NCI-H2171 (cell line): ENCODE measurements at places on chromosomes 7 and 10.
A peak's percentile ranks its signal among the peaks of the same experiment; 100 is the strongest.

GRCh38 chr7:50730446-50731400 lies 52.0 kb downstream of the GRB10 start:
- DNase-seq: no peak

DNA sequence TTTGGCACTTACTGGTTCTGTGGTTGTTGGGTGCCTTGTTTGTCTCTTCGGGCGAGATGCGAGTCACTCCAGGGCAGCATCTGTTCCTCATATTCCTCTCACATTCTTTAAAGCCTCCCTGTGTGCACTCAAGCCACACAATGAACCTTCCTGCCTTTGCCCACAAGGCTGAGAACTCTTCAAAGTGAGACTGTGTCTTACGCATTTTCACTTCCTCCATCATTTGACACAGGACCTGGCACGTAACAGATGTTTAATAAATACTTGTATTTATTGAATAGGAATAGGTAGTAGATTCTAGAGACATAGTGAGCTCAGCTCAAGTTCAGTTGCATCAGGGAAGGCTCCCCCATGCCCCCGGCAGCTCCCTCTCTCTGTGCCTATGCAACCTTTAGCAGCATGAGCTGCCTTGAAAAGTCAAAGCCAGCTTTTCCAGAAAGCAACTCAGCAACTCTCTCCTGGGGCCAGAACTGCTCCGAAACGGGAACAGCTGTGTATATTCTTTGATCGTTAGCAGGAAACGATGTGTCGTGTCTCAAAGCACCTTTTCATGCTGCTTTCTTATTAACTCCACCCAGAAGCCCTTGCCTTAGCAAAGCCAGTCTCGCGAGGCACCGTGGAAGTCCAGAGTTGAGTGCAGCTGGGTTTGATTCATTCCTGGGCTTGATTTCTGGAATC lies 97.5 kb downstream of the PFKFB3 start:
- no peak for DNase-seq

GRCh38 chr10:60466267-60467201 lies 76.9 kb upstream of the ANK3 start:
- no peak for DNase-seq

DNA sequence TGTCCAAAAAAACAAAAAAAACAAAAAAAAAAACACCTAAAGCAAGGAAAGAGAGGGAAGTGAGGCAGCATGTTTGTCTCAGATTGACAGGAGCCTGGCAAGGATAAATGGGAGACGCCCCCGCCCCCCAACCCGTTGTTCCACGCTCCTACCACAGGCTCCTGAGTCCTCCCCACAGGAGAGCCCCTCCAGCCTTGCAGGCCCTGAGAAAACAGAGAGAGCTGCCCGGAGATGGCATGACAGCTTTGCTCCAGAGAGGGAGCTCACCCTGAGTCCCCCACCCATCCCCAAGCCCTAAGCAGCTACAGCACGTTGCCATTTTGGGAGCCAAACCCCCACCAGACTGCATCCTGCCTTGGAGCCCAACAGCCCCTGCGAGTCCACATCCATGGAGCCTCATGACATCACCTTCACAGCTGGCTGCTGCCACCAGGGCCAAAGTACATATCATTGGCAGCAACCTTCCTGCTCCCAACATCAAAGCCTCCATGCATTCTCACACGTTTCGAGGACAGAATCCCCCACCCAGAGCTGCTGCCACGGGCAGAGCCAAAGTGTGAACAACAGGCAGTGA lies 1283.3 kb downstream of the TYW1 start:
- DNase-seq: no peak

- no peak for DNase-seq
These were observed 14.3 kb upstream of the TRIM8 start for GRCh38 chr10:102629661-102630614.

DNA sequence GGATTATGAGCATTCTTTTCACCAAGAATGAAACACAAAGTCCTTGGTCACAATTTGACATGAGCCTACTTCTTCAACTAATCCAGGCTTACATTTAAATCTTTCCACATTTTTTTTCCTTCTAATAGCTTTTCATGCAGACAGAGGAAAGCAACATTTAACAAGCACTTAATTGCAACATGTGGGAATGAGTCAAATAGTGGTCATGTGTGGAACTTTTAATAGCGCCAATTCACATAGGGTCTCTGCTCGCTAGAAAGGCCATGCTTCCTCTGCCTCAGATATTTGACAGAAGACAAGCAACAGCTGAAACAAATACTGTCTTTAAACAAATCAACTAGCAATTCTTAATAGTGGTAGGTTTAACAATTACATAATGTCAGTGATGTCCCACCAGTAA lies 285.9 kb upstream of the ETV1 start:
- no peak for DNase-seq

DNA sequence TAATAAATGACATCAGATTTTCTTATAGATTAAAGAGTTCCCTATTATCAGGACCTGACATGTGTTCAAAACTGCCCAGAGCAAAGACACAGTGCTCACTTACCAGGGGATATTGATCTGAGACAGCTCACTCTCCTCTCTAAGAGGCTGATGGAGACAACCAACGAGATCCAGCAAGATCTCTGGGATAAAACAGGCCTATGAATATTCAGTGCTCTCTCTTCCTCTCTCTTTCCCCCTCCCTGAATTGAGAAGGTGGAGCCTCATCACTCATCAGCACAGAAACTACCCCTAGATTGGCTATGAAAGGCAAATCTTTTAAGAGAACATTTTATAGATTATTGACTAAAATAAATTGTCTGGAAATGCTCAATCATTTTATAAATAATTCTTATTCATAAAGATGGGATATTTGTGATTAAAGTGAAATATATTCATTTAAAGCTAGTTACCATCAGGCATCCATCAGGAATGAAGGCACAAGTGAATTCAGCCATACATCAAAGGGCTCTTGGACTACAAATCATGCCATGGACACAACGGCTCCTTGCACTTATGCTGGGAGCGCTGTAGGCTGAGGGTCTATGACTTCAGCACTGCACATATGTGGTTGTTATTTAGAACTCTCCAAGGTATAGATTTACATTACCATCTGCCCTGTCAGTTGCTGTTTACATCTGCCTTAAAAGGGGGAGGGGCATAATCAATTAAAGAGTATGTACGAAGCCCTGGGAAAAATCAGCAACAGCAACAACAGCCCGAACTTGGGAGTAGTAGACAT lies 3.4 kb upstream of the PPP1R17 start:
- DNase-seq: peak; percentile 95

DNA sequence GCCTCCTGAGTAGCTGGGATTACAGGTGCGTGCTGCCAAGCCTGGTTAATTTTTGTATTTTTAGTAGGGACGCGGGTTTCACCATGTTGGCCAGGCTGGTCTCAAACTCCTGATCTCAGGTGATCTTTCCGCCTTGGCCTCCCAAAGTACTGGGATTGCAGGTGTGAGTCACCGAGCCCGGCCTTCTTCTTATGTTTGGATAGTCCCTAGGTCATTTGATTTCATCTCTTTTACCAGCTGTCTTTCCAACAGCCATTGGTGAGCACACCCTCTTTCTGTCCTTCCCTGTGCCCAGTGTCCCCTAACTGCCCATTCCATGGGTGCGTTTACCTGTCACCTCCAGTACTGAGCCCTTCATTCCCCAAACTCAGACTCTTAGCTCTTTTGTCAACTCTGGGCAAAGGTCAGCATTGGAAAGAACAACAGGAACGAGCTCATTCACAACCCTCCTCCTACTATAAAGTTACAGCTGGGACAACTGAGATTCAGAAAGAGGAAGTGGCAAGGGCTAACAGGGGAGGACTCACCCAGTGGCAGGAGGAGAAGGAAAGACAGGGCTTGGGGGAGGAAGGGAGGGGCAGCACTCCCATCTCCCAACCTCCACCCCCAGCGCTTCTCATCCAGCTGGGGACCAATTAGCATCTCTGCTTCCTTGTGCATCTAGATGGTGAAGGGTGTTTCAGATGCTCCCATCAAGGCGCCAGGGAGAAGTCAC lies 5.6 kb downstream of the SSC4D start:
- DNase-seq: no peak

- no peak for DNase-seq
These were observed 89.7 kb upstream of the STEAP1B start for GRCh38 chr7:22589641-22590201.

GRCh38 chr7:93861325-93861949 lies 29.1 kb downstream of the TFPI2 start:
- DNase-seq: no peak

GRCh38 chr10:106043863-106044262 lies 1120.6 kb downstream of the SORCS1 start:
- no peak for DNase-seq

GRCh38 chr7:44333911-44334733 lies 8.7 kb upstream of the CAMK2B start:
- DNase-seq: no peak

DNA sequence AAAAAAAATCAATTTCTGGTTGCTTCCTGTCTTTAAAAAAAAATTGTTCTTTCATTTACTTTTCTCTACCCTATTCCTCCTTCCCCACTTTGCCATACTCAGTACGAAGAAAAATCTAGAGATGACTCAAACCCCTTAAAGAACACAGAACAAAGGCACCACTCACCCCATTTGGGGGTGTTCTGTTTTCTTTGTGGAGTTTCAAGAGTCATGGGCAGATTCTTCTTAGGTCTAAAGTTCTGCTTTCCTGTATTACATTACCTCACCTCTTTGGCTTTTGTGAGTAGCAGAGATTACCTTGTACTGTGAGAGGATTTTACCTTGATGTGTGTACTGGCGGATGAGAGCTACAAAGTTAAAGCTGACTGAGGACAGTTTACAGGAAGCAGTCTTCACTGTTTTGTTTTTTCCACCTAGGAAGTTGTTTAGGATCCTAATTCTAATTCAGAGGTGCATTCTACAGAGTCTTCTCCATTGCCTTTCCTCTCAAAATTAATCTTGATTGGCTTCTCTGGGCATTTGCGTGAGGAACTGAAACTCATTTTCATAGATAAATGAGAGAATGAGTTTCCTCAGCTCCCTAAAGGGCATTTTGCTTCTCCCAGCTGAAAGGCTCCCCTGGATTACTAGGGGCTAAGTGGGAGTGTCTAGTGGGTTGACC lies 20.7 kb downstream of the AVL9 start:
- DNase-seq: no peak

DNA sequence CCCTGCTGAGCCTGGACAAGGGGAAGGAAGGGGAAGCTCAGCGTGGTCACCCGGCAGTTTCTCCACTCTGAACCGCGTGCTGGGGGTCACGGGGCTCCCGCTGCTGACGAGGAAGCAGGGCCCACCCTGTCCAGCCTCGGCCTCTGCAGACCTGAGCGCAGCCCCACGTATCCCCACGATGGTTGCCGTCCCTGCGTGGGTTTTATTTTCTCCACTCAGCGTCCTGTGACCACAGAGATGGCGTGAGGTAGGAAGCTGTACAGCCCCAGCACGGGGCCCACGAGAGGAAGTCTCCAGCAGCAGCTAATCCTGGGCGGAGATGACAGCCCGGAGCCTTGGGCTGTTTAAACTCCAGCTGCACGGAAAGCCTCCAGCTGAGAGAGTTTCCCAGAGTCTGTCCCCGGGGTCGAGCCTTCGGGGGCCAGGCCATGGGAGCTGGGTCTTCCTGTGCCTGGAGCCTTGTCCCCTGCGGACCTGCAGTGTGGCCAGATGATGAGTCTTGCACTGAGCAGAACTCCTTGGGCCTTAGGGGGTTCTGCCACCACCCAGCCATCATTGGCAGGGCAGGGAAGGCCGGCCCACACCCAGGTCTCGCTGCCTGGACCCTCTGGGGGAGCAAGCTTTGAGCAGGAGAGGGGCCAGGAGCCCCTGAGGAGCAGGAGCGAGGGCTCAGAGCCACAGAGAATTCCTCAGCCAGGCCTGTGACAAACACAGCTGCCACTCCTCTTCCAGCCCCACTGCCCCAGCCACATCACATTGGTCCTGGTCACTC lies 72.8 kb upstream of the FAM20C start:
- DNase-seq: no peak

- DNase-seq: no peak
These were observed 85.3 kb upstream of the CCDC6 start for GRCh38 chr10:59991661-59992060.

DNA sequence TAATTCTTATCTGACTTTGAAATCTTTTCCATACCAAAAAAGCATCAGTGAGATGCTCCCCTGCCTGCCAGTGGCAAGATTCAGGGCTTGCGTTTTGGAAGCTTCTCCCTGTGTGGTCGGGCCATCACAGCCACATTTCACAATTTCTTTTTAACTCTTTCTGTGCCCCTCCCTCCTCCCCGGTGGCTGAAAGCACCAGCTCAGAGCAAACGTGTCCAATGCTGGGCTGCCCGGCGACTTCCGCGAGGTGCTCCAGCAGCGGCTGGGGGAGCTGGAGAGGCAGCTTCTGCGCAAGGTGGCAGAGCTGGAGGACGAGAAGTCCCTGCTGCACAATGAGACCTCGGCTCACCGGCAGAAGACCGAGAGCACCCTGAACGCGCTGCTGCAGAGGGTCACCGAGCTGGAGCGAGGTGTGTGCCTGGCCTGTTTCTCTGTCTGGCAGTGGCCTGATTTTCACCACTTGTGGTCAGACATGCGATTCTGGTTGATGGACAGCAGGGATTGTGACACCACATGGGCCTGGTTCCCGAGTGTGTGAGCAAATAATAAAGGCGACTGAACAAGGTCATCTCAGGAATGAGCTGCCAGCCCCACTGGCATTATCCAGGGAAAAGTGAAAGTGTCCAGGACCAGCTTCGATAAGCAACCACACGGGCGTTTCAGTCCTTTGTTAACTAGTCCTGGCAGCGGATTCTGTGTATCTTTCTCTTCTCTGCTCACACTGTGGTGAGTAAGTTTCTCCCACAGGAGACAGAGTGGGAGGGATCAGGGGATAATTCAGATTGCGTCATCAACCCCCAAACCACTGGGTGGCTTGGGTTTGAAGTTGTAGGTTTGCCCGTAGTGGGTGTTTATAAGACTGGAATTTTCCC lies 2.6 kb downstream of the NPTX2 start:
- no peak for DNase-seq

DNA sequence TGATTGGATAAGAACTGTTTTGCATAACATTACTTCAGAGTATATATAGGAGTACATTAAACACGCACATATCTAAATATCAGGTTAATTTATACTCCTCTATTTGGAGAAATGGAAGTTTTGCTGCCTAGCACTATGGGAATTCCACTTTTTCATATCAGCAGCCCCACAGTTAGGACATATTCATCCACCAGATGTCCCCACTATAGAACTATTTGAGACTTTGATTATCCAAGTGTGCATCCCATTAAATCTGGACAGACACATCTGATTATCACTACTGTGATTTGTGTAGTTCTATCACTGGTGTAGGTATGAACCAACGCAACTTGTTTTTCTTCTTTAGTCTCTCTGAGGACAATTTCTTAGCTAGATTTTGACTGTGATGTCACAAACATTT lies 345.7 kb downstream of the THSD7A start:
- DNase-seq: no peak

GRCh38 chr10:111835574-111835973 lies 348.0 kb downstream of the GPAM start:
- DNase-seq: no peak

- no peak for DNase-seq
These were observed 441.1 kb upstream of the SEMA3D start for GRCh38 chr7:85627791-85628586.
